ENCODE measurements at places on chromosomes 6 and 20.

- H3K4me3 ChIP-seq = no peak overlapping the region
- no peaks in the 10 kb centered on the region for H3K4me1 ChIP-seq
- no peak overlapping the region for H3K27ac ChIP-seq
- no peaks in the 10 kb centered on the region for H3K36me3 ChIP-seq
- no peaks in the 10 kb centered on the region for H3K27me3 ChIP-seq
Observed at GRCh38 chr6:2028457-2029038, 216.9 kb downstream of the GMDS start.

DNA sequence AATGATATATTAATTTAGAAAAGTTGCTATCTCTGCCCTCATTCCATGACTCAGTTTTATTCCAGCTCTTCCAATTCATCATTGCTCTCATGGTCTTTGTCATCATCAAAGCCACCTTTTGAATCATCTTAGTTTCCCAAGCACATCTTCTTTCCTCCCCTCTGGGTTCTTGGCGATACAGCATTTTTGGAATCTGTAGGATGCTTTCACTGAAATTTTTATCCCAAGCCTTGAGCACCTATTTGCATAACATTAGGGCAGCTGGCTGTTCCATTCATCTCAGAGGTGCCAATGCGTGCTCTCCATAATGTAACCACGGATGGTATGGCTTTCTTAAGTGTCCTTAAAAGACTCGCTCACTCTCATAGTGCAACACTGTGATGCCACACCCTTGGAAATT is 100.4 kb downstream of the SNX5 start:
- H3K4me1 ChIP-seq = peaks cover 30% of the 10 kb centered on the region
- no peak overlapping the region for H3K27ac ChIP-seq
- DNase-seq = no peak
- H3K4me3 ChIP-seq = no peak overlapping the region
- no peaks in the 10 kb centered on the region for H3K36me3 ChIP-seq
- no peaks in the 10 kb centered on the region for H3K27me3 ChIP-seq

GRCh38 chr20:20802328-20802727 is 89.9 kb upstream of the RALGAPA2 start:
- peaks cover 4% of the 10 kb centered on the region for H3K27me3 ChIP-seq
- no peak overlapping the region for H3K27ac ChIP-seq
- no peak overlapping the region for H3K4me3 ChIP-seq
- no peaks in the 10 kb centered on the region for H3K4me1 ChIP-seq
- no peak for DNase-seq

GRCh38 chr6:14706378-14706929 is 539.4 kb upstream of the JARID2 start:
- peak; percentile 21 for DNase-seq
- no peaks in the 10 kb centered on the region for H3K36me3 ChIP-seq
- H3K4me3 ChIP-seq = no peak overlapping the region

- no peak overlapping the region for H3K27ac ChIP-seq
- no peak overlapping the region for H3K4me3 ChIP-seq
- H3K27me3 ChIP-seq = no peaks in the 10 kb centered on the region
- DNase-seq = no peak
- H3K36me3 ChIP-seq = no peaks in the 10 kb centered on the region
Observed at GRCh38 chr6:89547281-89547680, 91.3 kb downstream of the LYRM2 start.

- H3K4me3 ChIP-seq = no peak overlapping the region
- no peaks in the 10 kb centered on the region for H3K27me3 ChIP-seq
- H3K27ac ChIP-seq = no peak overlapping the region
- DNase-seq = no peak
Observed at GRCh38 chr6:13248053-13248452, 80.3 kb downstream of the TBC1D7 start.

DNA sequence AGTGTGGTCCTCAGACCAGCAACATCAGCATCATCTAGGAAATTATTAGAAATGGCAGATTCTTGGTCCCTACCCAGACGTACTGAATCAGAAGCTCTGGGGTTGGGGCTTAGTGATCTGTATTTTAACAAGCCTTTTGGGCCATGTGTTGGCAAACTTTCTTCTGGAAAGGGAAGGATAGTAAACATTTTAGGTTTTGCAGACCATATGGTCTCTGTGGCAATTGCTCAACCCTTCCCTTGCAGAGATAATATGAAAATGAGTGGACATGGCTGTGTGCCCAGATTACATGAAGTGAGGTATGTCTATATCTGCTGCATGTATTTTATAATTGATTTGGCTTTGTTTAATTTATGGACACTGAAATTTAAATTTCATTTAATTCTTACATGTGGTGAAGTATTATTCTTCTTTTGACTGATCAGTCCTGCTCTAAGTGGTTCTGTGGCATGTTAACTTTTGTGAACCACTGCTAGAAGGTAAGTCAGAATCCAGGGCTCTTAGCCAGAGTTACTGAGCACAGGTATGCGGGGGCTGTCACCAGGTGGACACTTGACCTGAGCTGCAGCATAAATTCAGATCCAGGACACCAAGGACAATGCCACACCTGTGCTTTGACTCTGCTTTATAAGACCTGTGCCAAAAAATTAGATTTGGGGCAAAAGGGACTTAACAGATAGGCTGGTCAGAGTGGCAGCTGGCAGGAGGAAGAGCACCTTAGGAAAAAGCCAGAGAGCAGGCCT is 43.2 kb downstream of the LY86 start:
- no peak overlapping the region for H3K4me3 ChIP-seq
- no peak overlapping the region for H3K27ac ChIP-seq
- peaks cover 20% of the 10 kb centered on the region for H3K27me3 ChIP-seq
- no peak for DNase-seq

GRCh38 chr6:67558985-67559384 is 1076.1 kb upstream of the ADGRB3 start:
- H3K27me3 ChIP-seq = no peaks in the 10 kb centered on the region
- no peak for DNase-seq
- H3K36me3 ChIP-seq = no peaks in the 10 kb centered on the region
- H3K4me1 ChIP-seq = no peaks in the 10 kb centered on the region
- no peak overlapping the region for H3K4me3 ChIP-seq

DNA sequence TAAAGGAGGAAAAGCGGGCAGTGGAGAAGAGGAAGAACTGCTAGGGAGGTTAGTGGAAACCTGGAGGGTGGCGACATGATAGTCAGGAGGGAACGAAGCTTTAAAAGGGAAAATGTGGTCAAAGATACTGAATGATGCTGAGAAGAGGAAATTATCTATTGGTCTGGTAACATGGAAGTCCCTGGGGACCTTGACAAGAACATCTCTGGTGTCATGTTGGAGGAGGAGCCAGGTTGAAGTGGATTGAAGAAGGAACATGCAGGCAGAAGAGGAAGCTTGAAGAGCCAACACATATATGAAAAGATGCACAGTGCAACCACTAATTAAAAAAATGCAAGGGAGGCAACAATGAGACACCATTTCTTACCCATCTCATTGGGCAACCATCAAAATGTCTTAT is 251.9 kb upstream of the RNF24 start:
- no peak for DNase-seq
- no peaks in the 10 kb centered on the region for H3K4me1 ChIP-seq
- no peak overlapping the region for H3K4me3 ChIP-seq

DNA sequence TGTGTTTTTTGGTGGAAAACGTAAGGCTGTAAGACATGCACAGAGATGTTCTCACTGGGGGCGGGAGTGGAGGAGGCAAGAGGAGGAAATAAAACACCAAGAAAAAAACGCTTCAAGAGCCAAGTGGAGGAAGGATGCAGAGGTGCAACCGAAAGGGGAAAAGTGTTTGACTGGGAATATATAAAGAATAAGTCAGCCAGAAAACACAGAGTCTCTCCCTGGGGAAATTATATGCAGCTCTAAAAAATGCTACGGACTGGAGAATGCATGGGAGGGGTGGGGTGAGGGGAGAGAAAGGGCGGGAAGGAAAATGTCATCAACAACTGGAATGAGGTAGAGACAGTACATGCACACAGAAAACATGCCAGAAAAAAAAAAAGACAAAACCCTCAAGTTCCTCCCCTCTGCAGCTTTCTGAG is 133.5 kb downstream of the SCML4 start:
- H3K4me1 ChIP-seq = no peaks in the 10 kb centered on the region
- no peaks in the 10 kb centered on the region for H3K27me3 ChIP-seq
- no peaks in the 10 kb centered on the region for H3K36me3 ChIP-seq
- H3K4me3 ChIP-seq = no peak overlapping the region
- H3K27ac ChIP-seq = no peak overlapping the region

DNA sequence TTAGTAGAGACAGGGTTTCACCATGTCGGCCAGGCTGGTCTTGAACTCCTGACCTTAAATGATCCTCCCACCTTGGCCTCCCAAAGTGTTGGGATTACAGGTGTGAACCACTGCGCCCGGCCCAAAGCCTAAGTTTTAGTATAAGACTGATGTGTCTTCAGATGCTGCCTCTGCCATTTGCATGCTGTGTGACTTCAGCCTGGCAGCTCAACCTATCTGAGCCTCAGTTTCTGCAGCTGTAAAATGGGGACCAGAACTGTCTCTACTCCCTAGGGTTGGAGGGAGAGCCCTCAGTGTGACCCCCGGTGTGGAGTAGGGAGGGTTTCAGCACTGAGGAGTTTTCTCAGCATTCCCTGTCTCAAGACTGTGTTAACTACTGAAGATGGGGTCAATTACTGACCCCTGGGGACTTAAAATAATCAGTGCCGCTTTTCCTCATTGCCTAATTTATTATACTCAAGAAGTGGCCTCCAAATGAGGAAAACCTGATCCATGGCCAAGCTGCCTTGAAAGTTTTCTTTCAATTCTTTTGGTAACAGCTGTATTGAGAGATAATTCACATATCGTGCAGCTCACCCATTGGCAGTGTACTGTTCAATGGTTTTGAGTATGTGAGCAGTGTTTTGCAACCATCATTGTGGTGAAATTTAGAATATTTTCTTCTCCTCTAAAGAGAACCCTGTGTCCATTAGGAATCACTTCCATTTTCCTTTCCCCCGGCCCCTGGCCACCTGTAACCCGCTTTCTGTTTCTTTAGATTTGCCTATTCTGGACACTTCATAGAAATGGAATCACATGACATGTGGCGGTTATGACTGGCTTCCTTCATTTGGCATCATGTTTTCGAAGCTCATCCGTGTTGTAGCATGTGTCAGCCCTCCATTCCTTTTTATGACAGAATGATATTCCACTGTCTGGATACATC is 64.8 kb downstream of the PHACTR3 start:
- no peak overlapping the region for H3K4me3 ChIP-seq
- no peaks in the 10 kb centered on the region for H3K4me1 ChIP-seq
- H3K36me3 ChIP-seq = no peaks in the 10 kb centered on the region
- no peaks in the 10 kb centered on the region for H3K27me3 ChIP-seq
- no peak for DNase-seq

DNA sequence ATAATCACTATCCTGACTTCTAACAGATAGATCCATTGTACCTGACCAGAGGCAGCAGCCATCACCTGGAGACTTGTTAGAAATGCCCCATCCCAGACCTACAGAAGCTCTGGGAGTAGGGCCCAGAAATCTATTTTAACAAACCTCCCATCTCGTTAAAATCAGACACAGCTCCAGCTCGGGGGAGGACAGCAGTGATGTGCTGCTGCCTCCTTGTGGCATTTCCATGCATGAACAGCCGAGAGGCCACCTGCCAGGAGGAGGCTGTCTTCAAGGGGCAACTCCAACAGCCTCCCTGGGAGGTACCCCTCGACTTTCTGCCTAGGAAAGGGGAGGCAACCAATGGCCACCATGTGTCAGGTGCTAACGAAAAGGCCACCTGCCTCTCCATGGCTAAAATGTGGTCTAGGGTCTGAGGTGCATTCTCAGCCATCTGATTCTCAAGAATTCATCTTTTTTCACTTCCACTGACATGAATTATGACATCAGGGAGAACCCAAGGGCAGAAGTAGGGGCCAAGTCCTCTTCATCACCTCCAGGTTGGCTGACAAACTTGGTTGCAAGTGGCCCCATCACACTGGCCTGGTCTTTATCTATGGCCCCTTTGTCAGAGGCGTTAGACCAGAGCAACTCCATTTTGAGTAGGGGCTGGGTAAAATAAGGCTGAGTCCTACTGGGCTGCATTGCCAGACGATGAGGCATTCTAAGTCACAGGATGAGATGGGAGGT is 12.2 kb upstream of the KCNK15 start:
- H3K36me3 ChIP-seq = no peaks in the 10 kb centered on the region
- peaks cover 15% of the 10 kb centered on the region for H3K4me1 ChIP-seq
- no peak overlapping the region for H3K27ac ChIP-seq
- DNase-seq = peak; percentile 48

DNA sequence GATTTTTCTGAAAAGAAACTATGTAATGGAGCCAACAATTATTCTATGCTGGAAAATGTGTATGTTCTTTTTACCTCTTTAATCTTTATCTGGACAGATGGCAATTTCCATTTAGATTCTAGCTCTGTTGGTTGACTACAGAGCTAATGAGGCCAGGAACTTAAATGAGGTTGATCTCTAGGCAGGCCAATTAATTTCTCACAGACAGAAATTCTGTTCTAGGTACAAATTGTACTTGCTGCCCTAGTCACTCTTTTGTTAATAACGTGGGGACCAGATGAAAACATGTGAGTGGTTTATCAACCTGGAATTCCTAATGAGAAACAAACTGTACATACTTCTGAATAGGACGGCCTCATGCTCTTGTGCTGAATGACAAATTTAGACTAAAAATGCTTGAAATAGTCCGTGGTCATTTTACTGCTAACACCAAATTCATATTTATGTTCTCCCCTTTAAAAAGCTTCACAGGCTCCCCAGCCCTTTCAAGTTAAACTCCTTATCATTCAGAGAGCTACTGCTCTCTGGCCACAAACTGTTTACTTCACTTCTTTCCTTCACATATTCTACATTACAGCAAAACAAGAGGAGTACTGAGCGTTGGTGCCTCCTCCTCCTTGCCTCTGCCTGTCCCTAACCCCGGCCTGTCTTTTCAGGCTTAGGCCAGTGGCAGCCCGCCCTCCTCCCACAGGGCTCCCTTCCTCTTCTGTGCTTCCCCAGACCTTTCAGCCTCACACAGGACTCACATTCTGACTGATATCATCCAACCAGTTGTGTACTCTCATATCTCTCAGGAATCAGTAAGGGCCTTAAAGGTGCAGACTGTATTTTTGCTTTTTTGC is 41.4 kb downstream of the DTNBP1 start:
- H3K27me3 ChIP-seq = no peaks in the 10 kb centered on the region
- DNase-seq = no peak
- H3K36me3 ChIP-seq = peaks cover 2% of the 10 kb centered on the region
- no peak overlapping the region for H3K27ac ChIP-seq

DNA sequence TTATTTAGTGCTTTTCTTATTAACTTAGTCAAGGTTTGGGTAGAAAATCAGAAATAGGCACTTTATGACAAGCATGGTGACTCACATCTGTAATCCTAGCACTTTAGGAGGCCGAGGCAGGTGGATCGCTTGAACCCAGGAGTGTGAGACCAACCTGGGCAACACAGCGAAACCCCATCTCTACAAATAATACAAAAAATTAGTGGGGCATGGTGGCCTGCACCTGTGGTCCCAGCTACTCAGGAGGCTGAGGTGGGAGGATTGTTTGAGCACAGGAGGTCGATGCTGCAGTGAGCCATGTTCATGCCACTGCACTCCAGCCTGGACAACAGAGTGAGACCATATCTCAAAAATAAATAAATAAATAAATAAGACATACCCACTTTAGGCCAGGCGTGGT is 51.3 kb upstream of the THEMIS start:
- H3K4me3 ChIP-seq = no peak overlapping the region
- no peaks in the 10 kb centered on the region for H3K36me3 ChIP-seq
- no peak overlapping the region for H3K27ac ChIP-seq
- no peak for DNase-seq

GRCh38 chr20:23445596-23446217 is 6.2 kb downstream of the CSTL1 start:
- H3K27ac ChIP-seq = no peak overlapping the region
- DNase-seq = no peak
- no peaks in the 10 kb centered on the region for H3K27me3 ChIP-seq
- no peaks in the 10 kb centered on the region for H3K4me1 ChIP-seq
- H3K36me3 ChIP-seq = no peaks in the 10 kb centered on the region

GRCh38 chr20:13822459-13822858 is 37.6 kb downstream of the NDUFAF5 start:
- H3K27me3 ChIP-seq = no peaks in the 10 kb centered on the region
- no peak overlapping the region for H3K4me3 ChIP-seq
- no peaks in the 10 kb centered on the region for H3K4me1 ChIP-seq
- peaks cover 10% of the 10 kb centered on the region for H3K36me3 ChIP-seq
- no peak for DNase-seq

Measured in large intestine (tissue), 12 donors.